ENCODE measurements at places on chromosomes 1 and 21. TPM values are rescaled to one million over a fixed set of nuclear protein-coding genes. Genes with fewer than 3 reads are reported as not detected.
A peak's percentile ranks its signal among the peaks of the same experiment; 100 is the strongest.

DNA sequence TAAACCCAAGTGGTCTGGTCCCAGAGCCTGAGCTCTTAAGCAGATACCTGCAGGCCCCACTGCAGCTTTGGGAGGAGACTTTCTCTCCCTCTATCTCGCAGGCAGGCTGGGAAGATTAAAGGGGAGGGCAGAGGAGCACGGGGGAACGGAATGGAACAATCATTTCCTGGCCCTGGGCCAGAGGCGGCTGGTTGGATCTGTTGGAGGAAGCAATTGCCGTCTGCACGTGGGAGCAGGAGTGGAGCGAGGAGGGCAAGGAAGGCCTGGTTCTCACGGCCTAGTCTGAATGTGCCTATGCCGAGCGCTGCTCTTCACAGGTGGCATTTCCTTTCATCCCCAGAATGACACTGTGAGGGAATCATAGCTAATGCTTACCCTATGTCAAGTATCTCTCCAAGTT, 23.7 kb downstream of the NKAIN1 start:
- DNase-seq = peak; percentile 74

DNA sequence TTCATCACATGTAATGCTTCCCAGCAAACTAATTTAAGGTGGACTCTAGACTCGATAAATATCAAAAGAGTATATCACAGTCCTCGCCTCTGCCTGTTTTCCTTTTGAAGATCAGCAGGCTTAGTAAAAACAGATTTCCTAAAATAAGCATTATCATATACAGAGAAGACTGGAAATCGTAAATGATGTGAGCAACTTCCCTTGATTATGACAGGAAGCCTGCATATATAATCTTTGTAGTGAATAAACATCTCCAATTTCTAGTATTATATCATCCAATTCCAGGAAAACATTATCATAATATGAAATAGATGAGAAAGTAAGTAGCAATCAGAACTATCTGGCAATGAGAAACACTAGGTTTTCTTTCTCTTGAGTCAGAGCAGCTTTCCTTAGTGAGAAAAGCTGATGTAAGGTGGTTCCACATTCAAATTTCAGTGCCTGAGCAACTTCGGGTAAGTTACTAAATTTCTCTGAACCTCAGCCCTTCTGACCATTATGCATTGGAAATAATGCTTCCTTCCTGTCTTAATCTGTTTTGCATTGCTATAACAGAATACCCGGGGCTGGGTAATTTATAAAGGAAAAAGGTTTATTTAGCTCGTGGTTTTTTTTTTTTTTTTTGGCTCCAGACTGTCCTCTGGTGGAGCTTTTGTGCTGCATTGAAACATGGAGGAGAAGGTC, 12.6 kb upstream of the POU2F1 start:
- DNase-seq = no peak

- DNase-seq = no peak
Observed at GRCh38 chr1:77940921-77941570, 37.8 kb downstream of the FUBP1 start.

DNA sequence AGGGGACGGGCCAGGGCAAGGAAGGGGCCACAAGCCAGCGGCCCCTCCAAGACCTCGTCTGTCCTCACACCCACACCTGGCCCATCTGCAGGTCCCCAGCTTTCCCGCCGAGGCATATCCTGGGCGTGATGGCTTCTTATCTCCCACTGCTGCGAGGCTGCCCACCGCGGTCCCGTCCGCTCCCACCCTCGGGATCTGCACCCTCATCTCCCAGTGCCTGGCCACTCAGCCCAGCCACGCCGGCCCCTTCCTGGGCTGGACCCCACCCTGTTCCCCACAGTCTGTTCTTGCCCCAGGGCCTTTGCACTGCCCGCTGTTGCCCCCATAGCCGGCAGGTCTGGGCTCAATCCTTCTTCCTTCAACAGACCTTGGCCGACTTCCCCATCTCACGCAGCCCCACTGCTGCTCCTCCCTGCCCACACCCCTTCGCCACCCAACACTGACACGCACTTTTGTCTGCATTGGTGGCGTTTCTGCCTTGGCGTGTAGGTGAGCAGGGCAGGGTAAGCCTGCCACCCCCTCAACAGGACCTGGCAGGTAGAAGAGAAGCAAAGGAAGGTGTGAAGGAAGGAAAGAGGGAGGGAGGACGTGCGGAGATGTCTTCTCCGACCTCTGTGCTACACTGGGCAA, 4.4 kb upstream of the TTC34 start:
- no peak for DNase-seq

The FNDC10 gene
- 0.96 TPM for total RNA-seq

DNA sequence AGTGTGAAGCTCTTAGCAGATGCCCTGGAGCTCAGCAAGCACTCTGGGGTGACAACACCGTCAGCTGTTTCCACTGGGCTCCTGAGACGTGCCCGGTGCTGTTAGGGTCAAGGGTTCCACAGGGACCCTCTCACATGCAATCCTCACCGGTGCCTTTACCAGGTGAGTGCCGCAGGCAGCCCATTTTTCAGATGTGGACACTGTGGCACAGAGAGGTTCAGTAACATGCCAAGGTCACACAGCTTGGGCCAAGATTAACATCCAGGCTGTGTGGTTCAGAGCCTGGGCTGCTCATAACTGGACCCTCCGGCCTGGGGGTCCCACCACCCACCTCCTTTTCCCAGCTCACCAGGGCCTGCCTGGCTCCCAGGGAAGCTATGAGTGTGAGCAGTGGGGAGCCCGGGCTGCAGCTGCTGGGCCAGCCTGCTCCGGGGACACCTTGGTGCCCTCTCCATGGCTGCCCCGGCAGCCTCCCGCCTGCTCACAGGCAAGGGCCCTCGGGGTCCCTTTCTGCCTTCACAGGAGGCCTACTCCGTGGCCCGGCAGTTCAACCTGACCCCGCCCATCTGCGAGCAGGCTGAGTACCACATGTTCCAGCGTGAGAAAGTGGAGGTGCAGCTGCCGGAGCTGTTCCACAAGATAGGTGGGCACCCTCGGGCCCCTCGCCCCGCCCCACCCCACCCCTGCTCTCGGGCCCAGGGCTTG, 49.3 kb downstream of the KCNAB2 start:
- no peak for DNase-seq

DNA sequence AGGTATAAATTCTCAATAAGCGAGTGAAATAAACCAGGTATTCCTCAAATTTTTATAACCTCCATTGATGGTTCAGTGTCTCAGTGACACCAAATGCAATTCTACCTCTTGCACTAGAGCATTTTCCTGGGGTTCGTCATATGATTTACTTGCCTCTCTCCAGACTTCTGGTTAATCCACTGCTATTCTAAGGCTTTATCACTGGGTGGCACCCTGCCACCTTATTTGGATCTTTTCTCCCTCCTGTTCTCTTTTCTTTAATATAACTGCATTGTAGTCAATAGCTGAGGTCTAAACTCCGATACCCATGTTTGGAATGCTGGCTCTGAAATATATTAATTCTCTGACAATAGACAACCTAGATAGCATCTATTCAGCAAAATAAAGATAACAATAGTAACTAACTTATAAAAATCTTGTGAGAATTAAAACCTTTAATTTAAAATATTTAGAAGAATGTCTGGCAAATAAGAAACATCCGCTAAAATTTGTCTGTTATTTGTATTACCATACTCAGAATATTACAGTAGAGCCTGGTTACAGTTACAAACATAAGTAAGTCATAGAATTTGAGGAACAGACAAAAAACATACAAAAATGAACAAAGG, 436.4 kb downstream of the PLA2G4A start:
- DNase-seq = peak; percentile 77

- DNase-seq = no peak
Observed at GRCh38 chr1:170318736-170319135, 173.0 kb downstream of the NTMT2 start.

DNA sequence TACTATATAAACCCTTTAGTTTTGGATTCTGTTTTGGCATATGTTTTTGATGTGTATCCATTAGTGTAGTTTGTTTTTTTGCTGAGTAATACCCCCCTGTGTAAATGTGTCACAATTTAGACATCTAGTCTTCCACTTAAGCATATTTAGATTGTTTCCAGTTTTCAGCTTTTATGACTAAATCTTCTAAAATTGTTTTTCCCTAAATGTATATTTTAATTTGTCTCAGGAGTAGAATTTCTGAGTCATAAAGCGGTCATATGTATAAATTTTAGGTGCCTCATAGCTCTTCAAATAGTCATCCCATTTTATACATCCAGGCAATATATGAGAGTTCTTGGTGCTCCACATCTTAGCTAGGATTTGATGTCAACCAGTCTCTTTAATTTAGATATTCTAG, 1348.0 kb downstream of the MRPL39 start:
- DNase-seq = no peak

The SETD4 gene
- total RNA-seq = 20.5 TPM

- DNase-seq = peak; percentile 73
Observed at GRCh38 chr1:210233495-210234328, 1.1 kb downstream of the SERTAD4 start.

The UTS2 gene
- total RNA-seq = not detected

- DNase-seq = peak; percentile 82
Observed at GRCh38 chr1:156502894-156503697, 2.5 kb upstream of the MEF2D start.

DNA sequence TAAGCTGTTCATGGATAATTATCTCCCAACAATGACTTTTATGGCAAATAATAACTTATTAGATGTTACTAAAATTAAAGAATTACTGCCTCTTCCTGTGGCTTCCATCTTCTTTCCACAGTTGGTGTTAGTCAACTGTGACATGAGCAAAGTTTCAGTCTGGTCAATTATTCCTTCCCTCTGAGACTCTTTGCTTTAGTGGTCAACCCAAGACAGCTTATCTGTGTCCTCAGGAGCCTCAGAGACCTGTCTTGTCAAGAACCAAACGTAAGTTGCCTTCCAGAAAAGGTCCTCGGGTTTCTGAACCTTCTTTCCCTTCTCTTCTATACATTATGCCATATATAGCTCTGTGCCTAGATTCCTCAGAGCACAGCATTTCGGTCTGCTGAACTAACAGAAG, 263.2 kb upstream of the ZP4 start:
- no peak for DNase-seq

DNA sequence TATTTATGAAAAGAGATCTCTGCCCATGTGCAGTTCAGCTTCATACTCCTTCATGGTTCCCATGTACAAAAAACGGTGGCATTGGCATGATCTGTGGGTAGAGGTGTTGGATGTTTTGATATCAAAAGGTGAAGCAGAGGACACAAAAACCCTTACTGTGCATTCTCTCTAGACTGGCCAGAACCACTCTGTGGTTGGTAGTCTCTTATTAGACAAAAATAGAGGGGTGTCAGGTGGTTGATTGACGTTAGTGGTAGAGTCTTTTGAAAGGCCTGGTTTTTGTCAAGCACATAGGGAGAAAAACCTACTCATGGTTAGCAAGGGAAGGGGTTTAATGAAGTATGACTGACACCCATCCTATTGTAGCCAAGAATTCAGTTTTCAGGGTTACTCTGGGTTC, 400.0 kb upstream of the TMPRSS15 start:
- no peak for DNase-seq

- peak; percentile 76 for DNase-seq
Observed at GRCh38 chr1:240492832-240493440, 119.0 kb downstream of the GREM2 start.

- no peak for DNase-seq
Observed at GRCh38 chr1:58754073-58754613, 29.7 kb downstream of the JUN start.

DNA sequence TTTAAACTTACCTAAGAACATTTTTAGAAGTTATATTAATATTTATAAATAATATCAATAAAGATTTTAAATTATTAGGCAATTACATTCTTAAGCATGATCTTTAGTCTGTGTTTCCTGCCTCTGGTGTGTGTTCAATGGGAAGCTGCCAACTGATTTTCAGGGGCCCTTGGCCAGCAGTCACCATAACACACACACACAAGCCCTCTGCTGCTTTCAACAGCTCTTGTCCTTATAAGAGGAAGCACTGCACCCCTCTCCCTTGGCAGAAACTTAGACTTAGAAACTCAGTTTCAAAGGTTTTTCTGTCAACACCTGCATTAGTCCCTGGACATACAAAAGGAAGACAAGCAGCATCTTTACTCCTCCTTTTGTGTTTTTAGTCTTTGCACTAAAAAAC, 81.4 kb downstream of the VAV3 start:
- no peak for DNase-seq

The TIAM1 gene
- 10.4 TPM for total RNA-seq

- DNase-seq = peak; percentile 92
Observed at GRCh38 chr1:43453442-43454269, at the start of gene HYI. TSS of gene HYI (minus strand) at chr1:43453931. CDS start at chr1:43453793, 138 bp downstream.

- no peak for DNase-seq
Observed at GRCh38 chr1:156851779-156852417, 7.0 kb downstream of the INSRR start.

DNA sequence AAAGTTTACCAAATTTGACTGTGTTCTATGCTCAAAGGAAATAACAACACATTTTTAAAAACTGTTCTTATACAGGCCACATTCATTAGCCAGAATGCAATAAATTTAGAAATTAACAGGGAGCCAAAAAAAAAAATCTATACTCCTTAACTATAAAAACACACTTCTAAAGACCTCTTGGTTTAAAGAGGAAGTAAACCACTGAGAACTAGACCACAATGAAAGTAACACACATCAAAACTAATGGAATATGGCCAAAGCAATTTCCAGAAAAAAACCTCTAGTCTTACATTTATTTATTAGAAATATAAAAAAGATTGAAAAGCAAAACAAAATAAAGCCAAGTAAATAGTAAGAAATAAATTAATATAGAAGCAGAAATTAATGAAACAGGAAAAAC, 48.9 kb upstream of the GADD45A start:
- DNase-seq = no peak

DNA sequence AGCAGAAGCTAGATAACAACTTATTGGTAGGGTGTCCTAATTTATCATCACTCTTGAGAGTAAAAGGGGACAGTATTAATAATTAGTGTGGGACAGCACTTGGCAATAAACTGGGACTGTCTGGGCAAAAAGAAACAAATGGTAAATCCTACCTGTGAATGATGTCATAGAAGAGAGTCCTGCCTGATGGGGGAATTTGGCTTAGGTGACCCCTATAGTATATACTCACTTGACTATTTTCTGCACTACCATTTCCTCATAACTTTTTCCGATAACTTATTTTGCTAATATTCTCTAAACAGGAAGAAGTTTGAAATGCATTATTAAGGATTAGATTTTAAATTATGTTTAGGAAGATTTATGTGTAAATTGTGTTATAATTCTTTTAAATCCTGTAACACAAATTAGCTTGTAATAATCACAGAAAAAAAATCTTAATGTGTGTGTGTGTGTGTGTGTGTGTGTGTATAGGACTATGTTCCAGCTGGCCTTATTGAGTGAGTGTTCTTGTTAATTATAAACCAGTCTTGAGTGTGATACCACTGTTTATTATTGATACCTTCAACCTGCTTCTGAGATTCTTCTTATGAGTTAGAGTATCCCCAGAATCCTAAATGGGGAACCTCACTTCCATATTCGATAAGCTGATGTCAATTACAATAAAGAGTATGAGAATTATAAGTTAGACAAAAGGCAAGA, 144.2 kb upstream of the C1orf105 start:
- no peak for DNase-seq

The LAMC2 gene
- 73.5 TPM for total RNA-seq

GRCh38 chr1:31855038-31855845, 39.4 kb upstream of the SPOCD1 start:
- DNase-seq = peak; percentile 67

The SLFNL1 gene
- total RNA-seq = 0.52 TPM

Measured in hepatocyte (in vitro differentiated cells).